CD4-positive, alpha-beta T cell treated with Interleukin-6 for 4 hours (primary cell): ENCODE measurements at places on chromosomes 2 and 18.
A peak's percentile ranks its signal among the peaks of the same experiment; 100 is the strongest.

DNA sequence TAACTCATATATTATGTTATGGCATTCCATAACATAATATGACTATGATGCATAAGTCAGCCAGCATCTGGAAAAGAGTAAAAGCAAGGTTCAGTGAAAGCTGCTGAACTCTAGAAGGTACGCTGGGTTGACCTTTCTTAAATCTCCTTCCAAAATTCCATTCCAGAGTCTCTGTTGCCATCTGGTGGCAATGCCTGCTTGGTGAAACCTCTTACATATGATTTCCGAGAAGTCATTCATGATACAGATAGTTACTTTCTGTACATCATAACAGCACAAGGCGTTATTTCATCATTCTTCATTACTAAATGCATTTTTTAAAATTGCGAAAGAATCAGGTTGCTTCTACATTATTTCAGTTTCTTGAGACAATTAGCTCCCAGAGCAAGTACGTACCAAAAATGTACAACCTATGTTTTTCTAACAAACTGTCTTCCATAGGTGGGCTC is 7.0 kb upstream of the EPG5 start:
- peak; percentile 78 for DNase-seq

DNA sequence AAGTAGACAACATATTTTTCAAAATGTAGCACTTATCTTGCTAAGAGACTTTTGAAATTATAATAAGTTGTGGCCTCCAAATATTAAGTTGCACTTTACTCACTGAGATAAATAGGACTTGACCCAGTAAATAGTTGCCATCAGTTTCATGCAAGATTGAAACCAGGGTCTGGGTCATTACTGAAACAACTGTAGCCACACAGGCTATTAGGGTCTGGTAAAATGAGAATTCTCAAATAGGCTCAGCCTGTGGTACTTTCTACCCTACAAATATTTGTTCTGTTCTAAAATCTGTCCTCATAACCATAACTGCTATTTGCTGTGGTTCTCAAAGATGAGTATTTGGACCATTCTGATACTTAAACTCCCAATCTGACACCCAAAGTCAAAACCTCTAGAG is 115.4 kb upstream of the STK17B start:
- no peak for DNase-seq

- DNase-seq, result no peak
These were observed 45.5 kb upstream of the MSH2 start for GRCh38 chr2:47357483-47357882.

- DNase-seq, result no peak
These were observed 2.5 kb downstream of the HSPE1 start for GRCh38 chr2:197502685-197503084.

DNA sequence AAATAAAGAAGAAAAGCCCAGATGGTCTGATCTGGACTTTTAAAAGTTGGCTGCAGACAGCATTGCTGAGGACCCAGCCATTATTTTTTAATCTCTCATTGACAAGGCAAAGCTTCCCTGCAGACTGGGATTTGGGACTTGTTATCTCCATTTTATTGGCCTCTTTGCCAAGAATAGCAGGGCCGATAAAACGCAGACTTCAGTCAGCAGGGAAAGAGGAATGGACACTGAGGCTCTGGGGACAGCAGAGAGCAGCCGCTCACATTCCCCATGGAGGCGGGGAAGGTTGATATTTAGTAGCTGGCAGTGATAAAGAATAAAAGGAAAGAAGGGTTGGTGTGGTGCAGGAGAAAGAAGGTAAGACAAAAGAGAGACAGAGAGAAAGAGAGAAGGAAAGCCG is 350.1 kb upstream of the PIK3C3 start:
- no peak for DNase-seq

GRCh38 chr18:35466334-35466733 is 31.4 kb downstream of the INO80C start:
- DNase-seq, result no peak

GRCh38 chr18:26868968-26869586 is 3.6 kb upstream of the AQP4 start:
- no peak for DNase-seq

DNA sequence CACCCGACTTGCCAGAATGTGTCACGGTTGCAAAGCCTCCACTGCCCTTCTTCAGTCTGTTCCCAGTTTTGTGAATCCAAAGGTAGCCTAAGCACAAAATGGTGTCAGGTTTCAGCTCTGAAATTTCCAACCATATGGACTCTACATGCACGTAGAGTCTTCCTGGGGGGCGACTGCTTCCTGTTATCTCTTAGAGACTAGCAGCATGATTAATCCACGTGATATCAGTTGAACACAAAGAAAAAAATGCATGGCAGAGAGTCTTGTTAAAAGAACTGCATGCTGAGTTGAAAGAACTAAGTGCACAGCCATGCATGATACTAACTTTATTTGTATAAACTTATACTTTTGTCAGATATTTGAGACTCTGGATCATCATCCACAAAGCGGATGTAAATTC is 404.4 kb downstream of the SOCS6 start:
- DNase-seq, result no peak

GRCh38 chr2:32136097-32136496 is 29.6 kb upstream of the SLC30A6 start:
- DNase-seq, result no peak

- DNase-seq, result no peak
These were observed 237.0 kb upstream of the CDH20 start for GRCh38 chr18:61096226-61096625.

- DNase-seq, result no peak
These were observed 183.0 kb downstream of the PHLPP1 start for GRCh38 chr18:62898359-62898758.

DNA sequence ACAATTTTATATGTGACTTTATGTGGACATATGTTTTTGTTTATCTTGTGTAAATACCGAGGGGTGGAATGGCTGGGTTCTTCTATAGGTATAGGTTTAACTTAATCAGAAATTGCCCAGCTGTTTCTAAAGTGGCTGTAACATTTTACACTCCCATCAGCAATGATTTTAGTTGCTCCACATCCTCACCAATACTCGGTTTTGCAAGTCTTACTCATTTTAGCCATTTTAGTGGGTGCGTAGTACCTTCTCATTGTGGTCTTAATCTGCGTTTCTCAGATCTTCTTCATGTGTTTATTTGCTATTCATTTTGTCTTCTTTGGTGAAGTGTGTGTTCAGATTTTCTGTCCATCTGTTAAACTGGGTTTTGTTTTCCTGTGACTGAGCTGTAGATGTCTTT is 95.4 kb upstream of the BCL2L11 start:
- no peak for DNase-seq

DNA sequence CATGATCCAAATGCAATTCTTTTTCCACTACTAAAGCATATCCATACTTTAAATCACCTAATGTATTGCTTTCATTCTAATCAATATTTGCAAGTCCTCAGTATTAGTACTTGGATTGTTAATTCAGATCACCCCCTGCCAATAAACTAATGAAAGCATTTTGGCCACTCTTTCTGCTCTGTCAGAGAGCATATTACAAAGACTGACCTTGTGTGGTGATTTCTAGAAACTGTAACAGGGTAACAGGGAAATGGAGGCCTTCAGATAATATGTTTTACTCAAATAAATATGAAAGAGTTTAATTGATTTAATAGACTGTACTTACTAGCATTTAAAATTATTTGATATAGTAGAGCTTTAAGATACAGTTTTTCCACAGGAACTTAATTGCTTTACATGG is 453.0 kb downstream of the KCNJ3 start:
- no peak for DNase-seq

- DNase-seq, result no peak
These were observed 220.3 kb upstream of the NRP2 start for GRCh38 chr2:205461678-205462665.

DNA sequence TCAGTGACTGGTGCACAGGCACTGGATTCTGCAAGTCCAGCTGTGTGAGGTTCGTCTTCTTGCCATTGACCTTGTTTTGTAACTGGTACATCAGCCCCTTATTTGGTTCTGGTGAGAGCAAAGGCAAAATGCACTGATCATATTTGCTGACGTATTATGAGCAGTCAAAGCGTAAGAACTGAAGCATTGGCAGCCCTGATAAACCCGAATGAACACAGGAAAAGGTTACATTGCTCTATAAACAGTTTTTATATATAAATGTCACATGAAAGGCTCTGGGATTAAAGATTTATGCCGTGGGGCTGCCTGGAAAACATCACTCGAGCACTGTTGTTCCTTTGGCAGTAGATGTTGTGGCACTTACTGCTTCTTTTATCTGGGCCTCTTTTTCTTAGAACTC is 167.9 kb downstream of the IRS1 start:
- no peak for DNase-seq

DNA sequence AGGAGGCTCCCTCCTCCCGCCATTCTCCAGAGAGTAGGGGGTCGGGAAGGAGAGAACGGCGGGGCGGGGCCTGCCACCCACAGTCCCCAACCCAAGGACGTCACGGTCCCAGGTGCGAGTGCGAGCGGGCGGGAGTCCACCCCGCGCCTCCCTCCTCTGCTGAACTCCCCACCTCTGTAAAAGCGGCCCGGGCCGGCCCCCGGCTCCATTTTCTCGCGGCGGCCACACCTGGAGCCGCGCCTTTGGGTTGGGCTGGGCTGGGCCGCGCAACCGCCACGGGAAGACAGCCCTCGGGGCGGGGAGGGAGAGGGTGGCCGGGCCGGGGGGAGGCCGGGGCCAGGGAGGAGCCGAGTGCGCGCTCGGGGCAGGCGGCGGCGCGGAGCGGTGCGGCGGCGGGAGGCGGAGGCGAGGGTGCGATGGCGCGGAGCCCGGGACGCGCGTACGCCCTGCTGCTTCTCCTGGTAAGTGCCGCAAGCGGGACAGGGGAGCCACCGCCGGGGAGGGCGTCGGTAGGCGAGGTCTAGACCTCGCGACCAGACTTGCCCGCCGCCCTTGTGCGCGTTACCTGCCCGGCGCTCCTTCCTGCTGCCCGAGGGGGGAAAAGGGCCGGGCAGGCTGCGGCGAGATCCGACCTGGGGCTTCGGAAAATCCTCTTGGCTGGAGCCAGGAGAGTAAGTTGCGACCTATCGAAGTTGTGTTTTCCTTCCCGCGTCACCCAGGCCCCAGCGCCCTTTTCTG is at the start of gene DSG2:
DSG2 (plus strand) TSS at position 342 of the 738 bp plus-strand sequence; CDS start at position 417, 75 bp downstream.
- peak; percentile 11 for DNase-seq

DNA sequence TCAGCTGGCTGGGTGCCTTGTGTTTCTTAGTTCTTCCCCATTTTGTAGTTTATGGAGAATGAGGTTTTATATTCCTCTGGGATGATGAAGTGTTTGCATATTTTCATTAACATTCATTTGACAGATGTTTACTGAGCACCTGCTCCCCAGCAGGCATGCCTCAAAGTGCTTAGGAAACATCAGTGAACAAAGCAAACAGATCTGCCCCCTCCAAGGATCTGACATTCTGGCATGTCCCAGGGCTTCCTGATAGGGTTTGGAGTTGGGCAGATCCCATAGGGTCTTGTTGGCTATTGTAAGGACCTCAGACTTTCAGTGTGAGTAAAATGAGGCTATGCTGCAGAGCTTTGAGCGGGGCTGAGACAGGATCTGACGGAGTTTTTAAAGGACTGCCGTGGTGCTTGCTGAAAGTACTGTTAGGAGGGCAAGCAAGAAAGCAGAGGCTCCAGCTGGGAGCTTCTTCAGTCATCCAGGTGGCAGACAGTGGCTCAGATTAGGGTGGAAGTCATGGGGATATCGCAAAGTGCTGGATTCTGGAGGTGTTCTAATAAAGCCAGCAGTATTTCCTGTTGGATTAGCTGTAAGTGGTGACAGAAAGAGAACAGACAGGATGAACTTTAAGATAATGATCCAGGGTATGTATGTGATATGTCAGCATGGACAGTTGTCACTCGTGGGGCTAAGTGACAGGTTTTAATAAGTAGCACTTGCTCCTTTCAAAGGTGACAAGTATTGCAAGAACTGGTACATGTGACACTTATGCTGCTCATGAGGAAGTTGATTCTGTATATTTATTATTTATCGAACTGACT is 11.3 kb upstream of the IAH1 start:
- no peak for DNase-seq

DNA sequence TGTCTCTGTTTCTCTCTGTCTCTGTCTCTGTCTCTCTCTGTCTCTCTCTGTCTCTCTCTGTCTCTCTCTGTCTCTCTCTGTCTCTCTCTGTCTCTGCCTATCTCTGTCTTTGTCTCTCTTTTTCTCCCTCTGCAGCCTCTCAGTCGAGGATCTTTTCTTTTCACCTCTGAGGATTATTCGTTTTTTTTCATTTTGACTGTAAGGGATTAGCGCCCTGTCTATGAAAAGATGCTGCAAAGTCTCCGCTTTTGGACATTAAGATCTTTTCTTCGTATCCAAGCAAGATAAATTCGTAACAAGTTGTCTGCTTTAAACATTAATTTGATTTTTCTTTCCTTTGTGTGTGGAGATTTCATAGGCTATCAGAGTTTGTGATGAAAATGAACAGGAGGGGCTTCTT is 191.2 kb upstream of the TPO start:
- DNase-seq, result no peak

DNA sequence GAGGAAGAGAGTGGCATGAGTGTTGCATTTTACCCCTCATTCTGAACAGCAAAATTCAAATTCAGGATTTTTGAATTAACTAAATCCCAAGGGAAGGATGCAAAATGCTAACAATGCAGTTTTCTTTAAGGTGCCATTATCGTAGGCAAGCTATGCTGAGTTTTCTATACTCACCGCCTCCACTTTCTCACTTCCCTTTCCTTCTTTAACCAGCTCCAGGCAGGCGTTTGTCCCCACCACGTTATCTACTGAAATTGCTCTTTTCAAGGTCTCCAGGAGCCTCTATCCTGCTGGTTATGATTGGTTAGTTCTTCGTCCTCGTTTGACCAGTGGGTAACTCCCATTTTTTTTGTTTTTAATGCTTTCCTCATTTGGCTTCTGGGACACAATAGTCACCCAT is 1.8 kb upstream of the CPO start:
- DNase-seq, result no peak

- no peak for DNase-seq
These were observed 24.4 kb upstream of the TMEM182 start for GRCh38 chr2:102737431-102737830.

GRCh38 chr18:9928646-9929259 is 14.9 kb downstream of the VAPA start:
- no peak for DNase-seq

DNA sequence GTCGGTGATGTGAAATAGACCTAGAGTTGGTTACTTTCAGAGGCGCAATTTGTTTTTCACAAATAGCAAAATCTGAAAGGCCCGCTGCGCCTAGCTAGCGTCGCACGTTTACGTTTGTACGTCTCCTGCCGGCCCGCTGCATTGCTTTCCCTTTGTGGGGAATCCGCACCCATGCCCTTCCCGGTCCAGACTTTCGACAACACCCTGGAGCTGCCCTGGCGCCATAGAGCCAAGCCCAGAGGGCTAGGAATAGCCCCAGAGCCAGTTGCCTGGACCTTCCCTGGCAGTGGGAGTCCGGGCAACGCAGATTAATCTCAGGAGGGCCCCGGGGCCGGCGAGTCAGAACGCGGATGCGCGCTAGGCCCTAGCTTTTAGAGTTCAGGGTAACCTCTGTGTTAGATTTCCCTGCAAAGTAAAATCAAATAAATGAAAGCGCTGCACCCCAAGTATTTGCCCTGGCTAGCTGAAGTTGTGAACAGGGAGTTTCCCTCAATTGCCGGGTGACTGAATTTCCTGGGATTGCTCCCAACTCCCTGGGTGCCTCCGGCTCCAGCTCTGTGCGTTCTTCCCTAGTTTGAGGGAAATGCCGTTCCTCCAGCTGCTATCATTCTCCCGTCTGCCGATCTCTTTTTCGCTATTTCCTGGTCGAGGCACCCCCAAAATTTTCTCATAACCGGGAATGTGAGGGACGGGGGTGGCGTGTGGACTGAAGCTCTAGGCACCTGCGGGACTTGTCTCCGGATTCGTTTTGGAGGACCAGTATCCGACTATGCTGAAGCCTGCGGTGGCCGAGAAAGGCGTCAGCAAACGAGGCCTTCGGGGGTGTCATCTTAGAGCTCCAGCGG is 1.2 kb upstream of the EN1 start:
- no peak for DNase-seq

- DNase-seq, result no peak
These were observed 75.4 kb downstream of the TSN start for GRCh38 chr2:121830809-121831208.
